GM12891 (cell line): ENCODE measurements at places on chromosomes 4 and X.
A peak's percentile ranks its signal among the peaks of the same experiment; 100 is the strongest.

DNA sequence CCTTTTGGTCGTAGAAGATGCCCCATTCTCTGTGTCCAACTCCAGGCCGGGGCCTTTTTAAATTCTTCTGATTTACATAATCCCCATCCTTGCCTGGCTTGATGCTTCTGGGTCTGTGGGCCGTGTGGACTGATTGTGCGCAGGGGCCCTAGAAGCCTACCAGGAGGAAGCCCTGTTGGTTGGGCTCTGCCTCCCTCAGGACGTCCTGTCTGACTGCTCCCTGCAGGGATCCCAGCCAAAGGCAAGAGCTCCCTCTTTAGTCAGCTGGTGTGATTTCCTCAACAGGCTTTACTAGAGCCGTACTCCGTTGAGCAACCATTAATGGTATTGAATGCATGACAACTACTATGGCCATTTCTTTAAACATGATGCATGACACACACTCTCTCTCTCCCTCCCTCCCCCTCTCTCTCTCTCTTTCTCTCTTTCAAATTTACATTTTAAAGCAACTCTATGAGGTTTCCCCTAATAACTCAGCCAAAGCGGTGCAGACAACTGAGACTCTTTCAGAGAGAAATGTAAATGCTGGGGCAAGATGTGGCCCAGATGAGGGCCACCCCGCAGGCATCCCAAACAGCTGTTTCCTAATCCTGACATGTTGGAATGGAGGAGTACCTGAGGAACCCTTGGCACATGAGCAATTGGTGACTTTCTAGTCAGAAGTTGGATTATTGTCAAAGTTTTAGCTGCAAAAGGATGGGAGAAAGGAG lies 117.3 kb downstream of the DRD5 start:
- DNase-seq = peak; percentile 16

DNA sequence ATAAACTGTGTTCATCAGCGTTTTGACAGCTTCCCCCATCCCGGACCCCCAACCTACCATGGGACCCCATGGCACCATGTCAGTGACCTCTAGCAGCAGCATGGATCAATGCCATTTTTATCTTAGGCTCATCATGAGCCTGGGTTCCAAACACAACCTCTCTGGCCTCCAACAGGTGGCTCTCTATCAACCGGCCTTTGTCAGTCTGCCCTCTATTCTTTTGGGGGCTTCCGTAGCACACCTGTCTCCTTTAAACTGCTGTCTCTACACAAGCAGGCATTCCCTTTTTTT lies 721 bp upstream of the TMEM150C start:
- no peak for DNase-seq

- DNase-seq = no peak
These were observed 313.0 kb downstream of the DCTD start for GRCh38 chr4:182604161-182604622.

DNA sequence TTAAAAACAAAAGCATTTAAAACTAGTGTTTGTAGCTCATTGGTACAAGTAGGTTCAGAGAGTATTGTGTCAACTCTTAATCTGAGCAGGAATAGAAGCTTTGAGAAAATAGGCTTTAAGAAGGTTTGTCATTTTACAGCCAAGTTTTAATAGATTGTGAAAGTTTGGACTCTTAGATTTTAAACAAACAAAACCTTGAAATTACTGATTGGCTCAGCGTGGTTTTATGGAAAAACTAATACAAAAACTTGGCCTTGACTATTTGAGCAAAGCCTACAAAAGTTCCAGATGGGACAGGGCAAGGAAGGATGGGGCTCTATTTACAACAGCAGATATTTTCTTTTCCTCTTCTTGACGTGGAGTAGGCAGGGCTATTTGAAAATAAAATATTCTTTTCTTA lies 16.5 kb downstream of the ZFX start:
- no peak for DNase-seq

DNA sequence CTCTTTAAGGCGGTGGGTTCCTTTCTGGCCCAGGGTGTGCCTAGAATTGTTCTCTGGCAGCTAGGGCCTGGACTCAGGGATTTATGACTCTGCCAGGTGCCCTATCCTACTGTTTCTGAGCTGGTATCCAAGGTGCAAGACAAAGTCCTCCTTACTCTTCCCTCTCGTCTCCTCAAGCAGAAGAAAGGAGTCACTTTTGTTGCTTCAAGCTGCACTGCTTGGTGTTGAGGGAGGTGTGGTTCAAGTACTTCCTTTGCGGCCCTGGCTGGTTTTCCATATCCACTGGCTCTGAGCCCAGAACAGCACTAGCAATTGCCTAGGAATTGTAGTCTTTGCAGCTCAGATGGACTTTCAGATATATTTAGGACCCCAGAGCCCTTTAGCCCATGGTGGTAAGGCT lies 39.3 kb downstream of the RTL3 start:
- DNase-seq = no peak

DNA sequence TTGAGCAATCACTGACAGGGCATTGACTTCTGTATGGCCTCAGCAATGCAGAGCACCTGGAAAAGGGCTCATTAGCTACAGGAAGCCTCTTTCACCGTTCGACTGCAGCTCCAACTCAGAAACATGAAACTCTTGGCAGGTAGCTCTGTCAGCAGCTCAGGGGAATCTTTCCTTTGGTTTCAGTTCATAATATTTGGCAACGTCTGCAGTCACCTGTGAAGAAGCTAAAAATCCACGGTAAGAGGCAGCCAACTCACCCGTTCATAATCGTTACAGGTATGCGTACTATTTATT lies 354.9 kb downstream of the CAMK2D start:
- DNase-seq = no peak

DNA sequence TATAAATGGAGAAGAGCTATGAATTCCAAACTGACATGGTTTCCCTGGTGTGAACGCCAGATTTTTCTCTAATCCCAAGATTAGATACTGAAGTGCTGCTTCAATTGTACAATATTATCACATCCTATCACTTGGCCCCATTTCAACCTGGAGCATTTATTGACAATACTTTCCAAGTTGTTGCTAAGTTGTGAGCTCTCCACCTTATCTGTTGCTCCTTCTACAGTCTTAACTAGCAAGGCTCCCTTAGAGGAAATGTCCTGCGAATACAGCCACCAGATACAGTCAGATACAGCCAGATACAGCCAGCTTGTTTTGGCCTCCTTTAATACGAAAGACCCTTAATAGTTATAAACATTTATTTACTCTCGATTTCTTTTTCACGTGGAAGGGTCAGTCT lies 466.3 kb upstream of the FAM241A start:
- DNase-seq = no peak

GRCh38 chrX:132594129-132594528 lies 105.3 kb upstream of the MBNL3 start:
- no peak for DNase-seq

DNA sequence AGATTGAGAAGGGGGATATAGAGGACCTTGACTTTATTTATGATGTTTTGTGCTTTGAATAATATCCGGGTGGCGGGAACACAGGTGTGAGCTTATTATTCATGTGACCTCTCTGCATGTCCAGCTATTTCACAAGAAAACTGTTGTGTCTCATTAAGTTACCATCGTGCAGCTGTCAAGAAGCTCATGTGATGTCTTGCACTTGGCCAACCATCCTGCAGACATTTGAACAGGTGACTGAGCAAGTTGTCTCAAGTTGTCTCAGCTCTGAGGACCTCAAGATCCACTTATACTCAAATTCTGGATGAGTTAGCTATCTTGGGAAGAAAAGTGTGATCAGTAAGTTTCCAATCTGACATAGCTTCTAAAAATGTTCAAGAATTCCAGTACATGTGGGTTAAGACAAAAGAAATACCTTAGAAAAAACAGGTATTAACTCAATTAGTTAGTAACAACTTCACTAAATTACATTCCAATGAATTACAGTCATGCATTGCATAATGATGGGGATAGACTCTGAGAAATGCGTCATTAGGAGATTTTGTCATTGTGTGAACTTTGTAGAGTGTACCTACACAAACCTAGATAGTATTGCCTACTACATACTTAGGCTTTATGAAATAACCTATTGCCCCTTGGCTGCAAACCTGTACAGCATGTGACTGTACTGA lies 462.2 kb downstream of the INPP4B start:
- DNase-seq = no peak

- no peak for DNase-seq
These were observed 65.8 kb downstream of the SPCS3 start for GRCh38 chr4:176385601-176386000.

DNA sequence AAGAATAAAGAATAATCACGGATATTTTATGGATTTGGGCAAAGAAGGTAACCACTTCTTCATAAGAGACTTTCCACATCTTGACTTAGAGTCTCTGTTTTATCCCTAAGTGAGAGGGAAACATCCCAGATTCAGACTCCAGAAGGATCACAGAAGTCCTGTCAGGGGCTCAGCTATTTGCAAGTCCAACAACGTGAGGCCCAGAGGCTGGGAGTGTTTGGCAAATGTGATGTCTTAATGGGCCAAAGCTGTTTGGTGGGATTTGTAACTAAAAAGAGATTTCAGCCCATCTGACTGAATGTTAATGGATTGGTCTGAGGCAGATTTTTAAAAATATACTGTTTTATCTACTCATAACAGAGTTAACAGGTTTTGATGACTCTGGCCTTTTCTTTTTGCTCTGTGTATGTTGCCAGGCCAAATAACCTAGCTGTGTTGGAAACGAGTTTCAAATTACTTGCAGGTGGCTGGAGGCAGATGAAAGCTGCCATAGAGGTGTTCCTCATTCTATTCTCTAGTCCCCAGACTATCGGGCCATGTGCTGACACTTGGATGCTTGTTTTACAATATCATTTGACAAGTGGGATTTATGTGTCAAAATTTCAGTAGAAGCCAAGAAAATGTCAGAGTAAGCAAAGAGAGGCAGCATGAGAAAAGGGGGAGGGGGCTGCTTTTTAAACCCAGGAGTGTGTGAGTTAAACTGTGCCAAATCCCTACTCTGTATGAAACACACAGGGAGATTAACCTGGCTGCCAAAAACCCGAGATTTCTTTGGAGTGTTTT lies 330.9 kb downstream of the DCHS2 start:
- DNase-seq = no peak

- no peak for DNase-seq
These were observed 24.4 kb downstream of the ENOX2 start for GRCh38 chrX:130878350-130879341.

DNA sequence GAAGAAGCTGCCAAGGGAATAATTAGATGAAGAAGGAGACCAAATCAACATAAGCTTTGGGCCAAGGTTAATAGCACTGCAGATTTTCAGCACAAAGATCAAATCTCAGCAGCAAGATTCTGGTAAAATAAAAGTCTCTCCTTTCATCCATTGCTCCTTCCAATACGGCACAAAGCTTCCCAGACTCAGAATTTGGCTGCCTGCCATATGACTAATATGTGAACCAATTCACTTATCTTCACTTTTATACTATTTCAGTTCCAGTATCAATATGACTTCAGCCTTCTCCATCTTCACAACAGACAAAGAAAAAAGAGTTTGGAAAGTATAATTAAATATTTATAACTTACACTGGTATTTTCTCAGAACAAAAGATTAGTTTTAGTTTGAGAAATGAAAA lies 978.3 kb upstream of the GRID2 start:
- no peak for DNase-seq

GRCh38 chr4:76182463-76182862 lies 31.2 kb downstream of the SCARB2 start:
- no peak for DNase-seq

DNA sequence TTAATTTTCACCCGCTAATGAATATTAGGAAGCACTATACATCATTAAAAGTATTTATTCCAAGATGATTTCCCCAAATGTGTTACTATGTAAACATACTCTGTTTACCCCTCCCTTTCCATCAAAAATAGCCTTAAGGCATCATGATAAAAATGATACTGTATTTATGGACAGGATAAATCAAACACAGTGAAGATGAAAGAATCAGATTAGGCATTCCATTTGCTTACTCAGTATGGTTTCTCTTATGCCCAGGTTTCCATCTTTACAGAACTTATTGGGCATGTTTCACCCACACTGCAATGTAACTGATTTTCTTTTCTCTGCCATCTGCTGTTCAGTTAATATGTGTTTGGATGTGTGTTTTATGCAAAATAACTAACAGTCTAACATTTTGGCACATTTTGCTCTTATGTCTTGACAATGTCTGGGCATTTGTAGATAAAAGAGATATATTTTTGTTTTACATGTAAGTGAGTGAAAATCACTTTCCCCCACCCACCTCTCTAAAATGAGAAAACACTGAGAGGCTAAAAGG lies 445.2 kb downstream of the RPA4 start:
- DNase-seq = no peak

DNA sequence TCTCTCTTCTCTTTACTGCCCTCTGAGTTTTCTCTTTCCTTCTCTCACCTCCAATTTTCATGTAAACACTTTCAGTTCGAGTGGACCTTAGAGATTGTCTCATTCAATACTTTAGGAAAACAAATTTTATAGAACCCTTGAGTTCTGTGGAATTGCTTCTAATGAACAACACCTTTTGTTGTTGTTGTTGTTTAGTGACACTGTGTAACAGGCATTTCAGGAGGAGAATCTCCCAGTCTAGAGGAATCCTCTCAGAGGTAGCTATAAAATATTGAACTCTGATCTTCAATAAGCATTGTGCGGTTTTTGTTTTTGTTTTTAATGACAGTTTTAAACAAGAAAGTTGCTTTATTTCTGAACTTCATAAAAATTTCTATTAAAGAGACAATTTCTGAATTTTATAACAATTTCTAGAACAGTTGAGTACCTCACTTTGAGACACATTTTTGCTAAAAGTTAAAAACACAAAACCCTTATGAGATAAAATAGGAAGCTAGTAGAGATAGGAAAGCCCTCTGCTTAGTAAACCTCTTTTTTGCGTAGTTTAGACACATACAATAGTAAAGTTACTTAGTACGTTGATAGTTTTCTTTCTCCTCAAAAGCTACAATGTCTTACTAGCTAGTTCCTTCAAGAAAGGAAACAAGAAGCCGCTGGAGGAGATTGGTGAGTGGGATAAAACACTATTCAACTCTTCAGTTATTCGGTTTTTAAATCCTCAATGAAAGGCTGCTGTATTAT lies 38.8 kb downstream of the CLCN3 start:
- DNase-seq = no peak

DNA sequence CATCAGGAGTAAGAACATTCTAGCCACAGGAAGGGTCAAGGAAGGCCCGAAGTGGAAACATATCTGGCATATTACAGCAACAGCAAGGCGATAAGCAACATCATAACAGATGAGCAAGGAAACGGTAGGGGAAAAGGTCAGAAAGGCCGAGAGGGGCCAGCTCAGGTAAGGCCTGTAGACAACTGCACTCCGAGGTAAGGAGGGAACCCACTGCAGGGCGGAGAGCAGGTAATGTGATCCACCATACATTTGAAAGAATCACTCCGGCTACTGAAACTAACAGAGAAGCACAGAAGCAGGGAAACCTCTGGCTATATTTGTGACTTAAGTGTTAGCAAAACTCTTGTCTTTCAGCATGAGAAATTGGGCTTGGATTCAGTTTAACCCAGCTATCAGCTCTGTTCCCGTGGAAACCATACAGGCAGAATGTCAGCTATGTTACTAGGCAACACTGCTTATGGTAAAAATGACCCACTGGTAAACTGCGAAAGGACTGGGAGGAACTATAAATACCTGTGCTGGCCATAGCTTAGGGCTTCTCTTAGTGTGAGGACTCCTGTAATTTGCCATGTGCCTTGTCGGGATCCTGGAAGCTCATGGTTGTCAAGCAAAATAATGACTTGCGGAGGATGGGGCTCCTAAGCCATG lies 31.0 kb downstream of the FRYL start:
- DNase-seq = no peak
